ENCODE measurements at places on chromosomes 1 and 21.

- no peak for DNase-seq
Measured at GRCh38 chr1:205991237-205991636, 12.0 kb downstream of the RAB7B start.

GRCh38 chr1:36081926-36082485 lies 1.9 kb upstream of the TEKT2 start:
- DNase-seq: no peak

GRCh38 chr1:9877962-9878361 lies 32.1 kb downstream of the CTNNBIP1 start:
- no peak for DNase-seq

DNA sequence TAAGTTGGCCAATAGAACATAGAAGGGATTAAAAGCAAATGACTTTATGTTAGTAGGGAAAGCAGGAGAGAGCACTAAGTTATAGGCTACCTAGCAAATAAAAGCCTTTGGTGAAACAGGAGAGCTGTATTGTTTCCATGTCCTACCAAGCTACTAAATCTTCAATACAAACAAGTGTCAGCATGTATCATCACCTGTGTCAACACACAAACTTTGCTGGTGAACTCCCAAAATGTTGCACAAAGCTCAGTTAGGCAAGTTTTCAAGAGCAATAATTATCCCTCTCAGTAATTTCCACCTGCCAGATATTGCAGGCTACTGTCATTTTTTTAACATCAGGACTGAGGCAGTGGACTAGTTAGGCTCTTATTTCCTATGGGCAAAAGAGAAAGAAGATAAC lies 77.7 kb upstream of the ADAM30 start:
- DNase-seq: no peak

DNA sequence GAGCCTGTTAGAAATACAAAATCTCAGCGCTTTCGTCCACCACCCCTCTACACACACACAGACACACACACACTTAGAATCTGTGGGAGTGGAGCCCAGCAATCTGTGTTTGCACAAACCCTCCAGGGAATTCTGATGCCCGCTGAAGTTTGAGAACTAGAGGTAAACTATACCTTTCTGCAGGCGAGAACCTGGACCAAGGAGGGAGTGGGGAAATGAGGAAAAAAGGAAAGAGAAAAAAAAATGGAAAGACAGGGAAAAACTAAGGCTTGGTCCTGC lies 468 bp upstream of the NIBAN1 start:
- DNase-seq: no peak

- no peak for DNase-seq
Measured at GRCh38 chr1:20367626-20368025, 77.0 kb downstream of the VWA5B1 start.

DNA sequence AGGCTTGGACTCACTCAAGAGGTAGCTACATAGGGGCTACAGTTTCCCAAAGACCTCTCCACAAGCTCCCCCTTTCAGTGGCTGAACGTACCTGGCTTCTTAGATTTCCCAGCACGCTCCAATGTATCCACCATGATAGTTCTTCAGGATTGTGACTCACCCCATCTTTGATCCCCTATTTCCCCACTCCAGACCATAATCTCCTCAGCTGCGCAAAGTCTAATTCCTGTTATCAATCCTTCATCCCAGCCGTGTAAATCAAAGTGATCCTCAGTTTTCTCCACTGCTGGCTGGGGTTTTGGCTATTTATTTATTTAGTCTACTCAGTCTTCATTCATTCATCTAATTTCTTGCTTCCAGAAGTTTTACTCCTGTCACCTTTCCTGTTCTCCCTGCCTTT lies 13.1 kb upstream of the CTPS1 start:
- DNase-seq: no peak

GRCh38 chr1:29984862-29985605 lies 738.4 kb downstream of the MATN1 start:
- no peak for DNase-seq

GRCh38 chr21:33492571-33492970 lies 1.1 kb upstream of the DNAJC28 start:
- no peak for DNase-seq

GRCh38 chr1:159798893-159799292 lies 3.3 kb upstream of the FCRL6 start:
- DNase-seq: peak; percentile 64

DNA sequence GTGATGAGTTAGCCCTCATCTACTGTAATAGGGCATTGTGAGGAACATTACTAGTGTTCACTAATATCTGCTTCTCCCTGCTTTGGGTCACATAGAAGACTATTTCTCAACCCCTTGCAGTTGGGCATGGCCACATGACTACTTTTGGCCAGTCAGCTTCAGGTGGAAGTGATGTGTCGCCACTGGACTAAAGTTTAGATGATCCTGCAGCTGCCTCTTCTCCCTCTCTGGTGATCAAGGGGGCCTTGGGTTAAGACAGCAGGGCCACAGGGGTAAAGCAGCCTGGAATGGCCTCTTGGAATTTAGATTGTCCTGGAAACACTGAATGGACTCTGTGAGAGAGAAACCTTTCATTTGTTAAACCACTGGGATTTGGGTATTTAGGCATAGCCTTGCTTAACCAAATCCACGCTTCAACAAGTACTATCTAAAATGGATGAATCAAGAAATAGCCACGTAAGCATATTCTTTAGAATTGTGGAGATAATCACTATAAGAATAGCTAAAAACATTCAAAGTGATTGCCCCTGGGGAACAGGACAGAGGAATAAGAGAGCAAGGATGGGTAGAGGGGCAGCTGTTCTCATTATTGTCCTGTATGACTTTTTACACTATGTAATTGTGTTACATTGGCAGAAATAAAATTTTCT lies 41.2 kb downstream of the OPRD1 start:
- DNase-seq: no peak

GRCh38 chr1:165549973-165550372 lies 6.2 kb downstream of the LRRC52 start:
- DNase-seq: no peak

- no peak for DNase-seq
Measured at GRCh38 chr1:204859861-204860267, 10.8 kb upstream of the NFASC start.

DNA sequence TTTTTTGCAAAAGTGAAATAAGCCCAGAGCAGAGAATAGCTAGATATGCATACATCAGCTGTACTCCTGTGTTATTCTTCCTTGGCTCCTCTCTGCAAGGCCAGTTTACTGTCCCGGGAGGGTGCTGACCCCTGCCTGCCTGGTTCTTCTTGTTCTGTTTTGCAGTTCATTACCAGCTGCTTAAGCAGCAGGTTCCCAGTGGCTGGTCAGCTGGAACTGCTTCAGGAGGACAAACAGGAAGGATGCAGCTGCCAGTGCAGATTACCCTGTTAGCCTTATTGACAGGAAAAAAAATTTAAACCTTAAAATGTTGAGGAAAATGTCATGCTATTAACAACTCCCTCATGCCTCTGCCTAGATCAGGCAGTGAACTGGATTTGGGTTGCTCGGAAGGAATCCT lies 16.0 kb upstream of the LRIG2 start:
- DNase-seq: no peak

DNA sequence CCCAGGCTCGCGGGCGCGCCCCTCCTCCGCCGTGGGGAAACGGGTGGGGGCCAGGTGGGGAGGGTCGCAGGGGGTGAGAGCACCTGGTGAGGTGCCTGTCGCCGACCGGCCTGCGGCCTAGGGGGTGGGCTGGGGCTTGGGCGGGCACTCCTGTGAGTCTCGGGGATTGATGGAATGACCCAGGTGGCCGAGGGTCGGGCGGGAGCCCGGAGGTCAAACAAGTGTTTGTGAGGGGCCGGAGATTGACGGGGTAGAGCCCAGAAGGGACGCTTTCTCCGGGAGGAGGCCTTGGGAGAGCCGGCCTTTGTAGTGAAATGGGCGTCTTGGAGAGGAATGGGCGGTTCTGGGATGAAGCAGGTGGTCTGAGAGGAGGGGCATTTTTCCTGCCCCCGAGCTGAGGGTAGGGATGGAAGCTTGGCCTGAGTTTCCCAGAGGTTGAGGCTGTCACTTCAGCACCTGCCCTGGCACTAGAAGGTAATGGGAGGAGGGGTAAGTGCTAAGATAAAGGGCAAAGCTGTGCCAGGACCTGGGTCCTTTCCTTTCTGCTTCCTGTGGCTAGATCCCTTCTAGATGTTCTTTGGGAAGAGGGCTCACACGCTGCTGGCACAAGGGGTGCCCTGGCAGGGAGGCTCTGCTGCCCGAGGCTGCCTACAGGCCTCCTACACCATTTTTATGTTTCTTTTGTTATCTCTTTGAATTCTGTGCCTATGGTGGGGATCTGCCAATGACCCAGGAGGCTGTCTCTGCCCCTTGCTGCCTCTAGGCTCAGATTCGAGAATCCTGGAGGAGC lies 56.1 kb downstream of the NDUFS5 start:
- no peak for DNase-seq

DNA sequence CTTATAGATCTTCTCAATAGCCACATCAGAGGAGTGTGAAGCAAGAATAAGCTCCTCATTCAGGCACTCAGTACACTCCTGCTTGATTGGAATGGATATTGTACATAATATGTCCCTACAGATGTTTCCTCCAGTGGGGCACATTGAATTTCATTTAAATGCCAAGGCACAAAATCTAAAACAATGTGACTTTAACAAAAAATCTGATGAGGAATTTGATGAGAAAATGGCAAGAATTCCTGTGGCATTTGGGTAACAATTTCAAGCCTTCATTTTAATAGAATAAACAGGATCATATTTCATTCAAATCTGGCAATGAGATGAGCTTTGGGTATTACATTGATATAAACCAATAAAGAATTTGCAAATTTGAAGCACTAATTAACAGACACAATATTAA lies 307.7 kb upstream of the PKN2 start:
- no peak for DNase-seq

- DNase-seq: no peak
Measured at GRCh38 chr1:15007842-15008241, 145.7 kb upstream of the TMEM51 start.

GRCh38 chr1:241947354-241947753 lies 10.2 kb upstream of the BECN2 start:
- DNase-seq: no peak

DNA sequence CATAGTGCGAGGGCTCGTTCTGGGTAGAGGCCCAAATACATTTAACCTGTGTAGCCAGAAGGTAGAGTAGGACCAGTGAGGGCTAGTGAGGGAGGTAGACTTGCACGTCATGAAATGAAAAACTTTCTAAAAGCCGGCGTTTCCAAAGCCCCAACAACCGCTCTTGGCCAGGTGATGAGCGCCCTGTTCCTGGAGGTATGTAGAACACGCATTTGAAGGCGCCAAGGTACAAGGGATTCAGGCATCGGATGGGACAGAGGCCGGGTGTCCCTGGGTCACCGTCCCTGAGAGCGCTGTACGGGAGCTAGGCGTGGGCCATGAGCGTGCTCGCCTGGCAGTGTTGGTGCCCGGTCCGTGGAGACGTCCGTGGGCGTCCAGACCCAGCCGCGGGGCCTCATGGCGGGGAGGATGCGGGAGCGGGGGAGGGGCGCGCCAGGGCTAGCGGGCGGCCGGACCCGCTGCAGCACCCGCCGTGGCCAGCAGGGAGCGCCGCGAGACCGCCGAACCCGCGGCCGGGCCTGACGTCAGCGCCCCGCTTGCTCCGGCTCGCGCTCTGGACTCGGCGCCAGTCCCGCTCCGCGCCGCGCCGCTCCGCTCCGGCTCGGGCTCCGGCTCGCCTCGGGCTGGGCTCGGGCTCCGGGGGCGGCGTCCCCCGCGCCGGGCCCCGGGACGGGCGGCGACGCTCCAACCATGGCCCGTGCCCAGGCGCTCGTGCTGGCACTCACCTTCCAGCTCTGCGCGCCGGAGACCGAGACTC lies at the start of gene PTPRU:
Gene PTPRU, plus strand, starts transcription at position 568 of the 757 bp plus-strand sequence. Its CDS starts 123 bp downstream, at position 691.
- DNase-seq: peak; percentile 83

DNA sequence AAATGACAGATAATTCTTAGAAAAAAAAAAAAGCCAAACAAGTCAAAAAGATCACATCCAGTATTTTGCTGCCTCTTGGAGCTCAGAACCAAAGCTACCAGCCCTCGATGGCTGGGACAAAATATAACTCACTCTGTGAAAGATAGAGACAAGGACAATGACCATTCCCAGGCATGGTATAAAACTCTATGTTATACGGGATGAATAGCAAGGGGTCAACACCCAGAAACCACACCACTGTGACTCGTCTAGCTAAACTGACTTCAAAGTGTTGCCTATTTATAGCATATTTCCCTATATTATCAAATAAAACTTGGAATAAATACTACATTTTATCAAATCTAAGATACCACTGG lies 10.1 kb downstream of the TMEM63A start:
- DNase-seq: no peak

DNA sequence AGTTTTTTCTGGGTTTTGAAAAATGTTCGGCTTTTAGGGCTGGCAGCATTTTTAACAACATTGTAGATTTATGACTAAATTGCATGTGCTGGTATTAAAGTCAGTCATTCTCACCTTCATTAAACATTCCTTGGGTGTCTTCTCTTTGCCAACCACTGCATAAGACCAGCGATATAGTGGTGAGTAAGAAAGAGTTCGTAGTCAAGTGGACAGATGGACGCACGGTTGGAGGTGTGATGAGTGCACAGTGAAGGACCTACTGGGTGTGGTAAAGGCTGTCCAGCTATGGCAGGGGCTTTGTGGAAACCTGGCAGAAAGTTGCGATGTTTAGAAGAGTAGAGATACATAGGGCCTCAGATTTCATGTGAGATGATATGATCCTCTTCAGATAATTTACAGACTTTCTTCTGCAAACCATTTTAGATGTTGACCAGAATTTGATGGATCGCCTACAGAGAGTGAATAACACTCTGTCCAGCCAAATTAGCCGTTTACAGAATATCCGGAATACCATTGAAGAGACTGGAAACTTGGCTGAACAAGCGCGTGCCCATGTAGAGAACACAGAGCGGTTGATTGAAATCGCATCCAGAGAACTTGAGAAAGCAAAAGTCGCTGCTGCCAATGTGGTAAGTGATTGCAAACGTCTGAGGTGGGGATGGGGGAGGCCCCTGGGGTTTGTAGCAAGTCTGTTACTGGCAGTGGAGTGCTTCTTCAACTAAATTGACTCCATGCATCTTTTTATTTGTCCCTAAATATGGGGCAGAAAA lies 56.0 kb upstream of the LAMC2 start:
- no peak for DNase-seq

DNA sequence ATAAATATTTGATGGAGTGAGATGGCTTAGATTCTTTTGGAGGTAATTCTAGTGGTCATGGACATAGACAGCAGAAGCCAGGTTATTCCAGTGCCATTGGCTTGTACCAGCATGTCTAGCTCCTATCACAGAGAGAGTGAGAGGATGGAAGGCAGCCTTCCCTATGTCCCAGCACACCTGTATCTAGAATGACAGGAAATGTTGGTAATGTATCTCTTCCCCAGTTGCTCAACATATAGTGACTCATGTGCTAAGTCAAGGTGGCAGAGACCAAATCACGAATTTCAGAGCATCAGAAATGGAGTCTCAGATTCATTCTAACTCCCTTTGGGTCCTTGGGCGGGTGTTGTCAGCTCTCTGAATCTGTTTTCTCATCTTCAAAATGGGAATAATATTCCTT lies 28.4 kb downstream of the METTL13 start:
- no peak for DNase-seq

Data from activated naive CD4-positive, alpha-beta T cell treated with anti-CD3 and anti-CD28 coated beads, Interleukin-2, amount 10 ng/mL, durations not matched to agents 7 days and 5 days (primary cell).